H9 (cell line): ENCODE measurements at places on chromosomes 6 and 20. TPM values are rescaled to one million over a fixed set of nuclear protein-coding genes. Genes with fewer than 3 reads are reported as not detected.

The LPA gene
- total RNA-seq, result 0.13 and 0.15 TPM in 2 replicates

The BEND3 gene
- 70.2 and 72.1 TPM in 2 replicates for total RNA-seq

The MMP24 gene
- total RNA-seq, result 23.0 and 24.7 TPM in 2 replicates

The GGTLC1 gene
- total RNA-seq, result not detected in 2 replicates

The KHDC1 gene
- 7.7 and 7.8 TPM in 2 replicates for total RNA-seq

The ASXL1 gene
- 35.0 and 39.5 TPM in 2 replicates for total RNA-seq

The CASS4 gene
- not detected in 2 replicates for total RNA-seq

The EDEM2 gene
- total RNA-seq, result 27.8 and 28.4 TPM in 2 replicates

The NSFL1C gene
- total RNA-seq, result 81.8 and 85.4 TPM in 2 replicates

The WFDC6 gene
- not detected in 2 replicates for total RNA-seq

GRCh38 chr6:121603486-121603885, 168.0 kb downstream of the GJA1 start:
- H3K4me3 ChIP-seq, result no peak overlapping the region
- no peaks in the 10 kb centered on the region for H3K4me1 ChIP-seq
- H3K36me3 ChIP-seq, result no peaks in the 10 kb centered on the region
- H3K27ac ChIP-seq, result no peak overlapping the region

GRCh38 chr6:166104107-166104506, 63.5 kb downstream of the TBXT start:
- H3K36me3 ChIP-seq, result peaks cover 17% of the 10 kb centered on the region
- H3K4me1 ChIP-seq, result no peaks in the 10 kb centered on the region
- no peak for DNase-seq
- H3K27me3 ChIP-seq, result no peaks in the 10 kb centered on the region
- H3K4me3 ChIP-seq, result no peak overlapping the region

GRCh38 chr6:143621876-143622605, 55.7 kb upstream of the PHACTR2 start:
- no peaks in the 10 kb centered on the region for H3K36me3 ChIP-seq
- no peak overlapping the region for H3K4me3 ChIP-seq
- no peaks in the 10 kb centered on the region for H3K4me1 ChIP-seq
- no peaks in the 10 kb centered on the region for H3K27me3 ChIP-seq

- H3K27ac ChIP-seq, result no peak overlapping the region
- no peaks in the 10 kb centered on the region for H3K4me1 ChIP-seq
- no peak overlapping the region for H3K4me3 ChIP-seq
Observed at GRCh38 chr6:88629838-88630494, 333.5 kb downstream of the RNGTT start.

DNA sequence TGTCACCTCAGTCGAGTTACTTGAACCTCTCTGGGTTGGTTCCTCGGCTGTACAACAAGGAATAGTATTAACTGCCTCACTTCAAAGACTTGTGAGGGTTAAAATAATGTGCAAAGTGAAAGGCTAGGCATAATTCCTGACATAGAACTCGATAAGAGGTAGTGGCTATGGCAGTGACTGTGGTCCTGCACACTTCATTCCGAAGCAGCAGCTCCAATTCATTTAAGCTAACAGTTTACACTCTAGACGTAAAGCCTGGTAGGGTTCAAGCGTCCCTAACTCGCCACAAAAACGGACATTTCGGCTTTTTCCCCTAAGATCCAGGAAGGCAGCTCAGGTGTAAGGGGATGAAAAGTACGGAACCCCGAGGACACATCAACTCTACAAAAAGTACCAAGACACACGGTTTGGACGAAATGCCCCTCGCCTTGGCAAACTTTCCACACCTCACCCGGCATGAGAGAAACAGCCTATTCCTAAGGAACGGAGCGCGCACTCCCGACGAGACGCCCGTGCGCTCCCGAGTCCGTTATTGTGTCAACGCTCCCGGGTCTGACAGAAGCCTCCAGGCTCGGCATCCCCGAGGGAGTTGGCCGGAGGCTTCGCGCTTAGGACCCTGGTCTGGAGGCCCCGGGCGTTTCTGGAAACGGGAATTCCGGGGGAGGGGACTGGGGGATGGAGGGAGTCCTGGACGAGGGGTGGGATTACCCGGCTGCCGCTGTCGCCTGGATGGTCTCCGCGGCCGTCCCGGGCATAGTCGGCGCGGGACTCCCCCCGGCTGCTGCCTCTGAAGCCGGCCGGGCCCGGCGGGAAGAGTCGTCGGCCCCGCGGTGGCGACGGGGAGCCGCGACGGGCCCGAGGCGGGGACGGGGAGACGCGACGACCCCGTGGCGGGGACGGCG, 937 bp downstream of the ZNF318 start:
- H3K4me1 ChIP-seq, result 0 out of 2 replicates have a peak, but pooled peaks cover 2% of the 10 kb centered on the region
- peak; percentile 51 for DNase-seq
- no peaks in the 10 kb centered on the region; the same call in 1 of the 2 replicates for H3K27me3 ChIP-seq
- no peak overlapping the region for H3K27ac ChIP-seq
- H3K4me3 ChIP-seq, result peak overlapping the region; percentile 78

DNA sequence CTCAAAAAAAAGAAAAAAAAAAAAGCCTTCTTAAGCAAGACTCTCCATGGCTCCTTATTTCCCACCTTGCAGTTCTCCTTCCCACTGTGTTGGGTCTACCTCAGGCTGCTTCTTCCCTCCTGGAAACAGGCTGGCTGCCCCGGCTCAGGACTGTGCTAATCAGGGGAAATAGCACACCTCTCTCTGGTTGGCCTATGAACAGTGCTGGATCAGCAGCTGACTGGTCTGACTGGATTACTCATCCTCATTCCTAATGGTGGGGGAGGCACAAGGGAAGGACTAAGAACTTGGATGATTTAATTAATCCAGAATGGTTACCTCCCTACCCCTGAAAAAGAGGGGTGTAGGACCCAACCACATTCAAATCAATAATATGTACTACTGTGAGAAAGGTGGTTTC, 3.9 kb upstream of the SRSF3 start:
- no peak overlapping the region for H3K4me3 ChIP-seq
- H3K36me3 ChIP-seq, result peaks cover 12% of the 10 kb centered on the region
- no peak overlapping the region for H3K27ac ChIP-seq
- H3K4me1 ChIP-seq, result no peaks in the 10 kb centered on the region
- no peak for DNase-seq

DNA sequence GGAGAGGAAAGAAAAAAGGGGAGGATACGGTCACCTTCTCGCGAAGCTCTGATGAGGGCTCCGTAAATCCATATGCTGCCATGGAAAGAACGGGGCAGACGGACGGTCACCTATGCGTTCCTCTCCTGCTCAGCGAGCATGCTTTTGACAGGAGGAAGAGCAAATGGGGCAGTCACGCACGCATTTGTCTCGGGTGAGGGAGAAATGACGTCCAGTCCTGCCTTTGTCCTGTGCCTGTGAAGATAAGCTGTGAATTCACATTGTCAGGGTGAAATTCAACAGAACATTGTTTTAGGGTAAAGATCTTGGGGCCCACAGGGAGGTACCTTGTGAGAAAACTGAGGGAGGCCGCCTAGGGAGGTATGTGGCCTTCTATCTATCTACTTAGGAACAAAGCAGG, 83.8 kb downstream of the IRF4 start:
- no peak overlapping the region for H3K27ac ChIP-seq
- H3K27me3 ChIP-seq, result no peaks in the 10 kb centered on the region
- no peak for DNase-seq

GRCh38 chr6:155504848-155505607, 49.4 kb upstream of the NOX3 start:
- H3K27me3 ChIP-seq, result no peaks in the 10 kb centered on the region
- DNase-seq, result no peak
- H3K4me3 ChIP-seq, result no peak overlapping the region
- H3K36me3 ChIP-seq, result no peaks in the 10 kb centered on the region

- no peak for DNase-seq
- peaks cover 2% of the 10 kb centered on the region; the same call in 2 of the 3 replicates for H3K36me3 ChIP-seq
- peaks cover 3% of the 10 kb centered on the region; the same call in 1 of the 2 replicates for H3K27me3 ChIP-seq
- no peaks in the 10 kb centered on the region for H3K4me1 ChIP-seq
Observed at GRCh38 chr20:64099086-64099786, 8.1 kb downstream of the NPBWR2 start.

DNA sequence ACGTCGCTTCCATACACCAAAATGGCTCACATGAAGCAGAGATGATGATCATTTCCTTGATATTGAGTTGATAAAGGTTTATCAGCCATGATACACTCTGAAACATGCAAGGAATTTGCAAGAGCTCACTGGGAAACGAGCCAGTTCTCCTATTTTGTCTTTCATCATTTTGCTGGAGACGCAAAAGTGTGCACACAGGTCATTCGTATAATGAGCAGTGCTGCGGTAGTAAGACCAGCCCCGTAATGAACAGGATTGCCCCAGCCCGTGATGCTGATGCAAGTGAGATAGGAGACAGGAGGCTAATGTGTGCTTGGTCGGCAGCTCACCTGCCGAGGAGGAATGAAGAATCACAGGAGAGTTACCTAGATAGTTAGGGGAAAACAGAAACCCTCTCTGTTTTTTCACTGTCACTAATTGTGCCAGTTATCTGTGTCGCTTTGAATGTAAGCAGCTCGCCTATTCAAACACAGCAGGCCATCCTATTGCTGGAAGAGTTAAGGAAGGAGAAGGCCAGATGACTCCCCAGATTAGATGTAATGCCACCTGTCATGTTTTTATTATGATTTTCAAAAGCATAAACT, 391.8 kb downstream of the SAMD5 start:
- no peaks in the 10 kb centered on the region for H3K4me1 ChIP-seq
- H3K27me3 ChIP-seq, result no peaks in the 10 kb centered on the region
- no peak overlapping the region for H3K27ac ChIP-seq
- no peak overlapping the region for H3K4me3 ChIP-seq
- H3K36me3 ChIP-seq, result no peaks in the 10 kb centered on the region

GRCh38 chr6:7568021-7568420, 22.0 kb upstream of the SNRNP48 start:
- no peaks in the 10 kb centered on the region for H3K4me1 ChIP-seq
- no peak for DNase-seq
- no peak overlapping the region for H3K4me3 ChIP-seq
- H3K27me3 ChIP-seq, result no peaks in the 10 kb centered on the region
- H3K36me3 ChIP-seq, result peaks cover 89% of the 10 kb centered on the region
- H3K27ac ChIP-seq, result no peak overlapping the region

DNA sequence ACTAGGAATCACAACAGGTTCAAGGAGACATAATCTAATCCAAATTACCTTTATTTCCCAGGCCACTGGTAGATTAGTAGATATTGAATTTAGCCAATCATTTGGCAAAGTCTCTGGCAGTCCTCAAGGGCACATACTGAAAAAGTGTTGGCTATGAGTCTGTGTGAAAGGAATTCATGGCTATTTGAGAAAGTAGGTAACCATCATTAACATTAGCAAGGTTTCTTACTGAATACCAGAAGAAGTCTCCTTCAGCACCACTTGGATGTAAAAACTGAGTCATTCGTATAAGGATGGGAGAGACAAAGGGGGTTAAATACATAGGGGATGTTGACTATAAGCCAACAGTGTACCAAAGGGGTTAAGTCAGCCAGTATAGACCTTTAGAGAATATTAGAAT, 36.7 kb downstream of the AGPAT4 start:
- no peak overlapping the region for H3K4me3 ChIP-seq
- no peak for DNase-seq
- peaks cover 7% of the 10 kb centered on the region for H3K36me3 ChIP-seq

DNA sequence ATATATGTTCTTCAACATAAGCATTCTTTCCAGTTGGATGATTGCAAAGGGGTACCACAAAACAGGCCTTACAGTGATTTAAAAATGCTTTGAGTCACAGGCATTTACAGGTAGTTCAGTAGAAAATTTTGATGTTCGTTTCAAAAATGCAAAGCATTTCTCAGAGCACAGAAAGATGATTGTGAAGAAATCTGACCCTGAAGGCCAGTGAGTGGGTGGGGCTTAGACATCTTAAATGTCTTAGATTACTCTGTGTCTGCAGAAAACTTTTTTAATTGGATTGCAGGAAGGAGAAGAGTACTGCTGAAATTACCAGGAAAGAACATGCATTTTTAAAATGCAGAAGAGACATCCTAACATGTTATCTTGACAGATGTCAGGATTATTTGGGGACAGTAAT, 268.3 kb downstream of the CDKAL1 start:
- peaks cover 9% of the 10 kb centered on the region; the same call in 2 of the 3 replicates for H3K36me3 ChIP-seq
- no peak for DNase-seq
- no peaks in the 10 kb centered on the region for H3K27me3 ChIP-seq
- H3K27ac ChIP-seq, result no peak overlapping the region
- H3K4me3 ChIP-seq, result no peak overlapping the region
- no peaks in the 10 kb centered on the region for H3K4me1 ChIP-seq

DNA sequence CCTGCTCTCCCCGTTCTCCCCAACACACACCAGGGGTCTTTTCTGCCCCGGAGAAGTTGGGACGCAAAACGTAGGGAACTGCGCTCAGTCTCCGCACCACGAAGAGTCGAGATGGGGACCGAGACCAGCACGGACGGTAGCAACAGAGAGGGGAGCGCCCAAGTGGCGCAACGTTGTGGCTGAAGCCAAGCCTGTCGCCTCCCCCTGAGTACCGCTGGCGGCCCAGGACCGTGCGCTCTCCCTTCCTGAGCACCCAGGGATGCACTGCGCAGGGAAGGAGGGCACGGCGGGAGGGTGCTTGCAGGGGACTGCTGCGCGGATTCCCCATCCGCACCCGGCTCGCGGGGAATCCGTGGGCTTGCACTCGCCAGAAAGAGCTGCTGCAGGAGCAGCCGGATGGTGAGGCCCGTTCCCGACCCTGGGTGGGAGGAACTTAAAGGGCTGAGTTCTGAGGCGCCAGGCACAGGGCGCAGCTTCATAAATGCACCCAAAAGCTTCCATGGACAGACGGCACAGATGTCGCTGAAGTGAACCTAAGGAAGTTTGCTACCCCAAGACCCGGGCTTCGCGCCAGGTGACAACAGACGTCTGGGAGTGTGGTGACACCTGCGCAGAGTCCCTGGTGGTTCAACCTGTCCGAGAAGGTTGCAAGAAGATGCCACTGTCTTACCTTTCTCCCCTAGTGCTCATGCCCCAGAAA, 178.7 kb downstream of the TBXT start:
- H3K4me3 ChIP-seq, result peak overlapping the region; percentile 64
- no peak for DNase-seq
- peaks cover 69% of the 10 kb centered on the region for H3K27me3 ChIP-seq
- no peaks in the 10 kb centered on the region for H3K4me1 ChIP-seq
- peaks cover 2% of the 10 kb centered on the region; the same call in 1 of the 3 replicates for H3K36me3 ChIP-seq

- no peak overlapping the region for H3K27ac ChIP-seq
- H3K4me3 ChIP-seq, result no peak overlapping the region
- H3K4me1 ChIP-seq, result peaks cover 23% of the 10 kb centered on the region
- H3K27me3 ChIP-seq, result no peaks in the 10 kb centered on the region
- no peak for DNase-seq
Observed at GRCh38 chr6:160248538-160248937, 10.1 kb downstream of the SLC22A2 start.

DNA sequence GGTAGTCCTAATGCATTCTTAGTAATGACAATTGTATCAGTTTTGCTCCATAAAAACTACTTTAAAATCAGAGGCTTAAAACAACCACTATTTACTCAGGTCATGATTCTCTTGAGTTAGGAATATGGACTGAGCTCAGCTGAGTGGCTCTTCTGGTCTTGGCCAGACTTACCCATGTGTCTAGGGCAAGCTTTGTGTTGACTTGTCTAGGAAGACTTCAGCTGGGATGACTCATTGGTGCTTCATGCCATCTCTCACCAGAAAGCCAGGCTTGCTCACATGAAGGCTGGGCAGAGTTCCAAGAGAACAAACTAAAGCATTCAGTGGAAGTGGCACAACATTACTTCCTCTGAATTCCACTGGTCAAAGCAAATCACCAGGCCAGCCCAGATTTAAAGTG, 155.3 kb downstream of the DHX35 start:
- H3K36me3 ChIP-seq, result peaks cover 3% of the 10 kb centered on the region; the same call in 2 of the 3 replicates
- no peak for DNase-seq
- H3K27ac ChIP-seq, result no peak overlapping the region
- peaks cover 9% of the 10 kb centered on the region for H3K4me1 ChIP-seq
- no peaks in the 10 kb centered on the region; the same call in 1 of the 2 replicates for H3K27me3 ChIP-seq
